Dorsolateral prefrontal cortex (tissue), 122 donors: ENCODE measurements at places on chromosomes 1 and 21. TPM values are rescaled to one million over a fixed set of nuclear protein-coding genes. Genes with fewer than 3 reads are reported as not detected.

- DNase-seq: no peak
Measured at GRCh38 chr1:94279462-94279861, 42.1 kb upstream of the ARHGAP29 start.

GRCh38 chr1:218604217-218604616 lies 259.1 kb downstream of the TGFB2 start:
- no peak for DNase-seq

DNA sequence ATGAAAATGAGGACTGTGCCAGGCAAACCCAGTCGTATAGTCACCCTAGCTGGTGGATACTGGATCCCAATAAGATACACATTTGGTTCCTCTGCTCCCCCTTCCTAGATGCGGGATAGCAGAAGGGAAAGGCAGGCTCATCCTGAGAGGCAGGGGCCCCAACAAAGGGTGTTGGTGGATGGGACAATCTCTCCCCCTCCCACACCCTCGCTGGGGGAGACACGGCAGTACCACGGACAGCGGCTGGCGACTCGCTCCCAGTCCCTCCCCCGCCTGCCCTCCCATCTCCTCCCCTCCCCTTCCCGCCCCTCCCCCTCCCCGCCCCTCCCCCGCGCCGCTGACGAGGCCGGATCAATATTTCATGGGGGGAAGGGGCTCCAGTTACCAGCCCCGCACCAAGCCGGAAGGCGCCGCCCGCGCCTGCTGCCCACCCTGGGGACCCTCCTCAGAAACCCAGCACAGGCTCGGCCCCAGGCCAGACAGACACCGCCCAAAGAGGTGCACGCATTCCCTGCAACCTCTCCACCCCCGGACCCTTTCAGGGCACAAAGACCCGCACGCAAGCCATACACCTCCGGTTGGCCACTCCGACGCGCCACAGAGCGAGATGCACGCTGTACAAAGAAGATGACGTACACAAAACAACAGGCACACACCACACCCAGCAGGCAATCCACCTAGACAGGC lies 11.5 kb downstream of the RIMS3 start:
- no peak for DNase-seq

- no peak for DNase-seq
Measured at GRCh38 chr1:21663951-21664805, 5.0 kb downstream of the RAP1GAP start.

- DNase-seq: no peak
Measured at GRCh38 chr1:91526496-91526895, 25.8 kb downstream of the CDC7 start.

- no peak for DNase-seq
Measured at GRCh38 chr1:160637821-160638539, 8.9 kb downstream of the SLAMF1 start.

The UBXN10 gene
- 9.6 TPM for total RNA-seq

The BMP8A gene
- total RNA-seq: 8.9 TPM
